ENCODE measurements at places on chromosomes 3 and 15. TPM values are rescaled to one million over a fixed set of nuclear protein-coding genes. Genes with fewer than 3 reads are reported as not detected.

ANKRD34C gene
- not detected for total RNA-seq

P2RY12 gene
- not detected for total RNA-seq

CHRM5 gene
- not detected for total RNA-seq

MYRIP gene
- total RNA-seq: not detected

GOLGA6L1 gene
- not detected for total RNA-seq

FANCD2OS gene
- total RNA-seq: not detected

NECTIN3 gene
- total RNA-seq: 6.2 TPM

C3orf22 gene
- not detected for total RNA-seq

TP53BP1 gene
- total RNA-seq: 32.0 TPM

ACTRT3 gene
- 0.59 TPM for total RNA-seq

CASR gene
- total RNA-seq: not detected

Measured in T-helper 1 cell treated with Interleukin-12 subunit alpha and Interleukin-12 subunit beta and Interleukin-4 antibody, amounts not matched to agents 30 ng/mL and 1 ng/mL, for 36 hours (primary cell).